Muscle of back (tissue), 13 donors: ENCODE measurements at places on chromosomes 4 and X.
A peak's percentile ranks its signal among the peaks of the same experiment; 100 is the strongest.

GRCh38 chrX:98548519-98548918 is 1664.8 kb downstream of the RPA4 start:
- no peak for DNase-seq

DNA sequence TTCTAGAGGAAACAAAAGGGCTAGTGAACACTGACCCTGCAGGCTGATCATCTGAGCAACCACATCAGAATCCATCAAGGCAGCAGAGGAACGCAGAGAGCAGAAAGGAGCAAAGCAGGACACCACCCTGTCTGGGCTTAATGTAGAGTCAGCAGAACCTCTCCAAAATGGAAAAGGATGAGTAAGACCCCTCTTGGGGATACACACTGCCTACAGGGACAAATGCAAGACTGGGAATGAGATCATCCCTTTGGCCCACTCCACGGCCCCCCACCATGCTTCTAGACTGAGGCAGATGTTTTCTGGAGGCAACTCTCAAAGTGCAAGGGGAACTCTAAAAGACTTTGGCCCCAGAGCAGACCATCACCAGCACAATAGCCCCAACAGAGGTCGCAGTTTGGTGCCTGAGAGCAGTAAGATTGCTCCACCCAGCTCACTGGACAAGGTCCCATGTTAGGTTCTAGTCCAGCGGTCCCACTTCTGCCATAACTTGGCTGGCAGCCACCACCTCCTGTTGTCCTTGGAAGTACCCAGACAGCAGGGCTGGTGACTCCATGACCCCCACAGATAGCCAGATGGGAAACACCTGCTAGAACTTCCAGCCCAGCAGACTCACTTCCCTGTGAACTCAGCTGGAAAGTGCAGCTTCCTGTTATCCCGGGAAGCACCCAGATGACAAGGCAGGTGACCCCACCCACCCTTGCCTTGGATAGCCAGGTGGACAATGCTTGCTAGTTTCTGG is 372.7 kb downstream of the INPP4B start:
- no peak for DNase-seq

GRCh38 chr4:111678479-111678878 is 466.8 kb upstream of the FAM241A start:
- DNase-seq, result peak; percentile 16

DNA sequence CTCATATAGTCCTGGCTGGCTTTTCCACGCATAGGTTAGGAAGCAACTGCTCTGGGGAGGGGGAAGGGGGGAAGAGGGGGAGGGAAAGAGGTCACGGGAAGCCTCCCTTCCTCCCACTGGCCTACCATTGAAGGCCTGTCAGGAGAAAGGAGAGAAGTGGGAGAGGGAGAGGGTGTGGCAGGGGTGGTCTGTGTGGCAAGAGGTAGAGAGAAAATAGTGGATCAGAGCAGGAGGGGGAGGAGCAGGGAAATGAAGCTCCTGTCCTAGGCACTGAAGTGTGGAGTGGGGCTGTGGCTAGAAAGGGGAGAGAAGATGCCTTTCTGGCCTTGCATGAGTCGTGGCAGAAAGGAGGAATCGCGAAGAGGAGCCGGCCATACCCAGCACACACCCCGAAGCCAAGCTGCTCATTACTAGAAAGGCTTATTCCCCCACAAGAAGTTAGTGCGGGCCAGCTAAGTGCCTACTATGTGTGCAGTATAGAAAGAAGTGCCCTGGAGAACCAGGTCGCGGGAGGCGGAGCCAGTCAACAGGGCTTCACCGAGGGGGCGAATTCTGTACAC is 1.1 kb upstream of the TMEM164 start:
- no peak for DNase-seq

DNA sequence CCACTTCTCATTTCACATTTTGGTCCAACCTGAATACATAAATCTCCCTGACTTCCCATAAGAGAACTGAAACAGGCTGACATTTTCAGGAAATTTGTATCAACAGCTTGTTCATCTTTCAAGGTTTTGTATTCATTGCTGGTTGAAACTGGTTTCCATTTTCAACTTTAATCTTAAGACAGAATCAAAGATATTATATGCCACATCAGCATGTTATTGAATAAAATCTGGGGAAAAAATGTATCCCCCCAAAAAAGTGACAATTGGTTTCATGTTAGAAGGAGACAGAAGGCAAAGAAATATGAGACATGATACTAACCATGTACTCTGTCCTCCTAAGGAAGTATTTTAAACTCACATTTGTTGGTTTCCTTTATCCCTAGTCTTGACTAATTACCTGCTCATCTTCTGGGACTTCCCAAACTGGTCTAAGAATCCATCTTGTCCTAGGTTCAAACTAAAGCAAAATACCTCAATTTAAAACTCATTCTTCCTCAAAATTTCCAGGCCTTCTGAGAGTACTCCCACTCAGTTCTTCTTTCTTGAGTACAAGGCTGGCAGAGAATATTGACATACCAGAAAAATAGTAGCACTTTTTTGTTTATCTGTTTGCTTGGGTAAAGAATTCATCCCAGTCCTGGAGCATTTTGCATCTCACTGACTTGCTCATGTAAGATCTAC is 3.1 kb upstream of the ANTXR2 start:
- DNase-seq, result no peak

- no peak for DNase-seq
Measured at GRCh38 chr4:6464842-6465588, 7.4 kb downstream of the PPP2R2C start.

DNA sequence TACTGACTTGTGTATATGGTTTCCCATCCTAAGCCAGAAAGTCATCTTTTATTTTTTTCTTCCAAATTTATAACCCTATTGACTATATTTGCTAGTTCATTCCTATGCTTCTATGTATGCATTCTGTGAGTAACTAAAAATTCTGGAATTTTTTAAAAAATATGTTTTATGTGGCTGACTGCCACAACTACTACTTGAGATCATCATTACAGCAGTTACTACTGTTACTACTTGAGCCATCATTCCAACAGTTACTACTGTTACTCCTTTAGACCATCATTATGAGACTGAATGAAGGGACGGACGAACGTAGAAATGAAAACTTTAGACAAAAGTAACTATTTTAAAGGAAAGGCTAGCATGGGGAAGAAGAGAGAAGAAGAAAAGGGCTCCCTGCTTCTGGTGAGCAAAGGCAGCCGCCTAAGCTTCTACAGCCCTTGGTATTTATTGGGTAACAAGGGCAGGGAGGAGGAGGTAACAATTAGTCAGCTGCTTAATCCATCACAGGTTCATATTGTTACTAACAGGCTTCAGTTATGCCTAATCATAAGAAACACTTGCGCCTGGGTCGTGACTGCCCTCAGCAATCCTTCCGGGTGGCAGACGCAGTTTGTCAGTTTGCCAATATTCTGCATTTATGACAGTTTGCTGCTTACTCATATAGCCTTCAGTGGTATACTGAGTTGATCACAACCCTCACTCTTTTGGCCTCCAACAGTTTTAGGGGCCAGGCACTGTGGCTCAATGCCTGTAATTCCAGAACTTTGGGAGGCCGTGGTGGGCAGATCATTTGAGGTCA is 80.4 kb downstream of the PDLIM5 start:
- no peak for DNase-seq
